ENCODE measurements at places on chromosomes 13 and 19. TPM values are rescaled to one million over a fixed set of nuclear protein-coding genes. Genes with fewer than 3 reads are reported as not detected.

Gene LHB
- total RNA-seq: not detected

Gene CYP2A6
- not detected for total RNA-seq

Gene LNX2
- total RNA-seq: 7.0 TPM

Gene RHPN2
- total RNA-seq: 0.49 TPM

Gene LMTK3
- total RNA-seq: 0.06 TPM

Gene KRTDAP
- total RNA-seq: not detected

Gene MVB12A
- total RNA-seq: 20.9 TPM

Gene CDX2
- not detected for total RNA-seq

Gene ATP4B
- not detected for total RNA-seq

Gene DIAPH3
- total RNA-seq: 8.9 TPM

Gene ZNF253
- 4.3 TPM for total RNA-seq

Gene FAAP24
- 1.6 TPM for total RNA-seq

Gene RFXAP
- total RNA-seq: 1.1 TPM

Gene LGALS7
- total RNA-seq: not detected

Gene MEIOSIN
- total RNA-seq: not detected

Gene IGFL2
- not detected for total RNA-seq

Gene RASAL3
- total RNA-seq: 6.3 TPM

Gene IRGQ
- 16.0 TPM for total RNA-seq

Gene CCDC194
- not detected for total RNA-seq

Gene VSTM1
- total RNA-seq: not detected

Gene MEX3D
- total RNA-seq: 71.4 TPM

Gene GNG8
- not detected for total RNA-seq

Gene SLC10A2
- not detected for total RNA-seq

Gene ELSPBP1
- total RNA-seq: not detected

Gene CD209
- total RNA-seq: not detected
